ENCODE measurements at places on chromosomes 5 and 9.

- DNase-seq: no peak
Observed at GRCh38 chr5:156361436-156362109, 34.6 kb downstream of the SGCD start.

- DNase-seq: no peak
Observed at GRCh38 chr5:128574041-128574440, 36.0 kb upstream of the FBN2 start.

GRCh38 chr5:44278469-44278868 is 110.8 kb downstream of the FGF10 start:
- DNase-seq: no peak

- no peak for DNase-seq
Observed at GRCh38 chr5:139982157-139982974, 60.7 kb downstream of the NRG2 start.

DNA sequence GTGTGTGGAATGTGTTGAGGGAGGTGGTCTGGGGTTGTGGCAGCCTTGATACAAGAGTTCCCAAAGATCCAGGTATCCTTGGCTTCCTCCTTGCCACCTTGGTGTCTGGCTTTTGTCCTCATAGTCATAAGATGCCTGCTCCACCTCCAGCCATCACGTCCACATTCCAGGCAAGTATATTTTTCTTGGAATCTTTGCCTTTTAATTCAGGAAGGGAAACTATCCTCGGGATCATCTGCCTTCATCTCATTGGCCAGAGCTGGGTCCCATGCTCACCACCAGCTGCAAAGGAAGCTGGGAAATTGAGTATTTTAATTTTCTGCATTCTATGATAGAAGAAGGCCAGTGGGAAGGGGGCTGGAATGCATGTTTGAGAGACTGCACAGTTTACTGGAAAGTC is 186.7 kb downstream of the C9orf50 start:
- DNase-seq: no peak

DNA sequence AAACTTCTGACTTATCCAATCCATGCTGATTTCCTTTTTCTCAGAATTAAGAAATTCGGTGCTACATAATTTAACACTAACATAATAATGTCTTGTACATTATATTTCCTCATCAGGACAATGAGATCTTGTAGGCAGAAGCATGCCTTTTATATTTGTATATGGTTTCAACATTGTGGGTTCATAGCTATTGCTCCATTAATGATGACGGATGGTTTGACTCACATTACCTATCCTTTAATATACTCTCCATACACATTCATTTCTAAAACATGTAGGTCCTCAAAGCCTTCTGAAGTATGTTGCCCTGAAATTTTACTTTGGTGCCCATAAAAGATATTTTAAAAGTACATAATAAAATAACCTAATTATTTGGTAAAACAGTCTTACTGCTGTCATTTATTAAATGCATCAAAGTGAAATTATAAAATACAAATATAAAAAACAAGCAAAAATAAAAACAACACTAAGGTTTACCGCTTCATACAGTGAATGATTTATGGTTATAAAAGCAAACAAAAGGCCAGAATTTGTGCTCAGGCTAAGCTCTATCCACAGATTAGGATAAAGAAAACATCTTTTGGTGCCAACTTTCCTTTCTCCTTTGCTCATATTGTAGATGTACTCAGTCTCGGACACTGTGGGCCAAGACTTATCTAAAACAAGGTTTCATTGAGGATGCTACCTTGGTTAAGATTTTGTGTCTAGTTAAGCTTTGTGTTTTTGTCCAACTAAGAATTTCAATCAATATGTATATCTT is 61.2 kb upstream of the GCNT4 start:
- no peak for DNase-seq

- no peak for DNase-seq
Observed at GRCh38 chr9:86637515-86637914, 283.3 kb upstream of the TUT7 start.

DNA sequence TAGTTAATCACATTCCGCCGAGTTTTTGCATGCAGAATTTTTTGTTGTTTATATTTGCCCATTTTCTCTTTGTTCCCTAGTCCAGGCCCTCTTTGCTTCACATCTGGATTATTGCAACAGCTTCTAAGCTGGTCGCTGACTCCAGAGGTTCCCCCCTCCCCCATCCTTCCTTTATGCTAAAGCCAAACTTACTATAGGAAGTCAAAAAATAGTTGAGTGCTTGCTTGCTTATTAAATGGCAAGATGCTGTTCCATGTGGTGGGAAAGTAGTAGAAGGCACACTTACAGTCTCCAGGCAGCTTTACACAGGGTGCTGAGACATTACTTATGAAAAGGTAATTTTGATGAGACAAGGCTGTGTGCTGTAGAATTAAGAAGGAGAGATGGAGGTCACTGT is 1.3 kb downstream of the ZBTB34 start:
- DNase-seq: peak; percentile 23

GRCh38 chr5:35230038-35230611 is at the start of gene PRLR:
PRLR (minus strand) TSS chr5:35230487; CDS start chr5:35089620, 140,867 bp downstream.
- DNase-seq: no peak

GRCh38 chr9:38022995-38023394 is 46.0 kb downstream of the SHB start:
- no peak for DNase-seq

DNA sequence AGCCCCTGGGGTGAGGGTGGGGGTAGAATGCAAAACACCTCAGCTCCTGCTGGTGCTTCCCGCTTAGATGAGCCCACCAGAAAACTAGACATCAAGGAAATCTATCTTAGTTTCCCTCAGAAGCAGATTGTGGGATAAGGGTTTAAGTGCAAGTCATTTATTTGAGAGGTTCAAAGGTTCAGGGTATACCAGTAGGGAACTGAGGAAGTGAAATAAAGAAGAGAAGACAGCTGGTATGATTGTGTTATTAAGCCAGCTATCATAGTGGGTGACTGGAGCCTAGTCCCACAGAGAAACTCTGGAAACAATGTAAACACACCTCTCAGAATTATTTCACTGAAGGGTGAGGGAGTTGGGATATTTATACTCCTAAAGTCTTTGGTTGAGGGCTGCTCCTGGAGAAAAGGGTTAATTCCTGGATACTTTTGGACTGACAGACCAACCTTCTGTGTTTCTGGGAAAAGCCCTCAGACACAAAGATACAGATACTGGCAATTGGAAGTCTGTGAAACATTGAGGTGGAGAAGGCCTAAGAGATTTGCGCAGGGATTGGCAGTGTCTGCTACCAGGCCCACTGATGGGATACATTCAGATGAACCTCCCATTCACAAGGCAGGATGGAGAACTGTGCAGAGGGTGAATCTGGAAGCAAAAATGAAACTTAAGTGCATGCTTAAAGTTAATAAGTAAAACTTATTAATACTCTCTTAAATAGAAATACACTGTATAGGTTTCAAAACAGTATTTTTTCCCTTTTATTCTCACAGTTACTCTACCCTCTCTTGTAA is 6.4 kb upstream of the DCTN4 start:
- DNase-seq: no peak

DNA sequence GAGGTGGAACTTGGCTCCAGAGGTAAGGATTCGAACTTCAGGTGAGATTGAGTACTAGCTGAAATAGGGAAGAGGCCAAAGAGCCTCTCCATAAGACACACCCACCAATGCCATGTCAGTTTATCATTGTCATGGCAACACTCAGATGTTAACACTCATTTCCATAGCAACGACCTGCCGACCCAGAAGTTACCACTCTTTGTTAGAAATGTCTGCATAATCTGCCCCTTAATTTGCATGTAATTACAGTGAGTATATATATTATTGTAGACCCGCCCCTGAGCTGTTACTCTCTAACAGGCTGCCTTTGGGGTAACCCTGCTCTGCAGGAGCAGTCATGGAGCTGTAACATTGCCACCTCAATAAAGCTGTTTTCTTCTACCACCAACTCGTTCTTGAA is 10.2 kb upstream of the NTRK2 start:
- DNase-seq: no peak

DNA sequence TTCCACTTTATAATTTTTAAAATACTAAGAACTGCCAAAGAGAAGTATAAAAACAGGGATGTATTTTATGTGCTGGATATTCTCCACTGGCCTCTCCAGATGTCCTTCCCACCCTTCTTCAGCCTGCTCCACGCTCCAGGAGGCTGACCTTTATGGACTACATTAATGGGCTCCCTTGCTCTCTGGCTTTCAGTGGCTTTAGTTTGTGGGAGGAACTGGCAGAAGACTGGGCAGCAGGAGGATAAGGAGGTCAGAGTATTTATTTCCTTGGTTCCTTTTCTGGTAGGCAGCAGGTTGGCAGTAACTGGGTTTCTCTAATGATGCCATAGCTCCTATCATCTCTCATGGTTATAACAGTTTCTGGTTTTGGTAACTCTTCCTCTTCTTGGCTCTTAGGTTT is 133.9 kb downstream of the PAM start:
- DNase-seq: no peak

GRCh38 chr5:76303921-76304320 is 99.2 kb upstream of the IQGAP2 start:
- DNase-seq: peak; percentile 33

- no peak for DNase-seq
Observed at GRCh38 chr5:82335806-82336205, 57.7 kb upstream of the RPS23 start.

DNA sequence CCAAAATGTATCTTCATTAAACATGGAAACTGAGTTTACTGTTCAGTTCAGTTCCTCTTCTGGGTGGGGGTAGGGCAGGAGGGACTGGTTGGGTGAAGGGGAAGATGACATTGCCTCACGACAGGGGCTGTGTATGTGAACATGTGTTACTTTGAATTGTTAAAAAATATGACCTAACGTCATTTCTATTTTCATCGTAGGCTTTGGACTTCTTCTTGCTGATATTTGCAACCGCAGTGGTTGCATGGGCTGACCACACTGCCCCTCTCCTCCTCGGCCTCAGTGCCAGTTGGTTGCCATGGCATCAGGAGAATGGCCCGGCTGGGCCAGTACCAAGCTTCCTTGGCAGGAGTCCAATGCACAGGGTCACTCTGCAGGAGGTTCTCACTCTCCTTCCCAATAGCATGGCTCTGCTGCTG is 41.5 kb downstream of the HACD4 start:
- no peak for DNase-seq

DNA sequence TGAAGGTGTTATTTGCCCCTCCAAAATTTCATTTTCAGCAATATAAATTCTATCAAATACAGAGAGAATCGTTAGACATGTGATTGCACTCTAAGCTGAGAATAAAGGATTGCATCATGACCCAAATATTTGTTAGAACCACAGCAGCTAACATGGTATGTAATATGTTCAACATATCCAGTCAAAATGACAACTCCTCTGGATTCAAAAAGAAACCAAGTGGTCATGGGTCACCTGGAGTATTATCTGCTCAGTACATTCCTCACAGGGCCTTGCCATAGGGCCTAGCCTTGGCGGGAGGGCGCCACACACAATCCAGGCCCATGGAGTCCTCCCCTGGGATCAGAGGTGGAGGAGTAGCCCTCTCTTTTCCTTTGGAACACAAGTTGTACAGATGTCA is 179.2 kb downstream of the HSD17B3 start:
- DNase-seq: no peak

GRCh38 chr5:65418661-65419060 is 63.1 kb downstream of the ADAMTS6 start:
- DNase-seq: no peak

DNA sequence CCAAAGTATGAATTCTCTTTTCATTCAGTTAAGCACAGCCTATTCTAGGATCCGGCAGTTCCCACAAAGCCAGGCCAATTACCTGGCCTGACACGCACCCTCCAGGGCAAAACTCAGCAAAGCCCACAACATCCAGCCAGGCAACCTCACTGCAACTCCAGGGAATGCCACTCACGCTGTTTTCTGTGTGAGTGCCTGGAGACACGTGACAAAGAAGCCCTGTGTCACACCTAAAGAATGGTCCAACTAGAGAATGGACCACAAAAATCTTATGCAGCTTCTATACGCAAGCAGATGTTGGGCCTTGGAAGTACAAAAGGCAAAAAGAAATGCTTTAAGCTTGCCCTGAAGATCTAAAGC is 20.2 kb downstream of the RETREG1 start:
- DNase-seq: no peak

DNA sequence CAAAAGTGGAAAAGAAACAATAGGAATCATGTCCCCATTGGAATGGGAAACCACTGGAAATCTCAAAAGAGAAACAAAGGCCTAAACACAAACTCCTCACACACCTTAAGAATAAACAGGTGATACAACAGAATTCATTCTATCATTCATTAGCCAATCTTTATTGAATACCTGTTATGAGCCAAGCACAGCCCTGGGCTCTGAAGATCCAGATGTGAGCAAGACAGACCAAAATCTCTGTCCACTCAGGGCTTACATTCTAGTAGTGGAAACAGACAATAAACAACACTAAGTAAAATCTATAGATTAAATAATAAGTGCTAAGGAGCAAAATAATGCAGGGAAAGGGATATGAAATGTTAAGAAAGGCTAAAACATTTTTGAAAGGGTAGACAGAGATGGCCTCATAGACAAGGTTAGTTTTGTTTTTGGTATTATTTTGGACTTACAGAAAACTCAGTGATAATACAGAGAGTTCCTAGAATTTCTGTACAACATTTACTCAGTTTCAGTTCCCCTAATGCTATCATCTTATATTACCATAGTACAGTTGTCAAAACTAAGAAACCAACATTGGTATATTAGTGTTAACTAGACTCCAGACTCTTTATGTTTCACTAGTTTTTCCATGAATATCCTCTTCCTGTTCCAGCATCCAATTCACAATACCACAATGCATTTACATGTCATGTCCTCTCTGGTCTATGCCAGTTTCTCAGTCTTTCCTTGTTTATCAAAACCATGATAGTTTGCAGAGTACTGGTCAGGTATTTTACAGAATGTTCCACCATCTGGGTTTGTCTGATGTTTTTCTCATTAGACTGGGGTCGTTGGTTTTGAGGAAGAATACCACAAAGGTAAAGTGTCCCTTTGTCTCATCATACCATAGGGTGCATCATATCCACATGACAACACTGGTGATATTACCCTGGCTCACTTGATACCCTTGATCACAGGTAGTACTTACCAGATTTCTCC is 103.7 kb downstream of the SIL1 start:
- DNase-seq: no peak

DNA sequence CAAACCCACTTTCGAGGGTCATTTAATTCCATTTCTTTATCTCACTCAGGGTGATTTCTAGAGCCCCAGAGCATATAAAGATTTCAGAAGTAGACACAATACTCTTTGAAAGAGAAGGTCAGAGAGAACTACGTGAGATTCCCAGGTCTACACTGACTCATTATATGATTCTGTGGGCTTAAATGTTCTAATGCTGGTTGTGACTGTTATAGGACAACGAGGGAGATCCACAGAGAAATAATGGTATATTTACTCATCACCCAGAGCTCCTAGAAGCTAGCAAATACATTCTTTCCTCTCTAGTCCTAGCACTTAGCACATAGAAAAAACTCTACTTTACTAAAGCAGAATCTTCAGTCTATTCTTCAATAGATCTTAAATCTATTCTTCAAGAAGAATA is 39.4 kb upstream of the GRAMD2B start:
- DNase-seq: no peak

GRCh38 chr5:67042176-67043003 is 154.2 kb downstream of the CD180 start:
- no peak for DNase-seq

DNA sequence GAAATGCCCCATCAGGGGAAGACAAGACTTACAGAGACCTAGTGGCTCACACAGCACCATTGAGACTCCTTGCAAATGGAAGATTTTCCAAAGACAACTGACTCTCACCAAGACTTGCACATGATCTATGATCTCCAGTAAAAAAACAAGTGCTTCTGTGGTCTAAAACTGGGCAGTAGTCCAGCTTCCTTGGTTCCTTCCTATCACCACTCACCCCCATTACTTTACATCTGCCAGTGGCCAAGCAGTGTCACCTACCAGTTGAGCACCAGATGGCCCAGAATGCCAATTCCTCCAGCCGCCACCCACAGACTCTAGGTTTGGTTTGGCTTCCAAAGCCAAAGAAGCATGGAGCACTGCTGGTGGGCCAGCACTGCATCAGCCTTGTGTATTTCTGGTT is 47.7 kb downstream of the SH3TC2 start:
- no peak for DNase-seq
